ENCODE measurements at places on chromosomes 2 and 18.

DNA sequence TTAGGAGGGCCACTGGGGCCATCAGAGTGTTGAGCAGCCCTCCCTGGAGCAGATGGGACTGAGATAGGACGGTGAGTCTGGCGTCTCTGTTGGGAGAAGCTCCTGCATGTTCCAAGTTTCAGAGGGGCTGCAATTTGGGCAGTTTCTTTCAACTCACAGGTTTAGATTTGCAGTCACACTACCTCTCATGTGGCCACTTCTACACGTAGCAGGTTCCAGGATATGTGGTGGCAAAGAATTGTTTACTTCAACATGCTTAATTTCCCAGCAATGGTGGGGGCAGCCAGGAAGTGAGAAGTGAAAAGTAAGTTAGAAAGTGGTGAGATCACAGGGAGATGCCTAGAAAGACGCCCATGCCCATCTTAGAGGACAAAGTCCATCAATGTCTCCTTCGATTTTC is 9.3 kb downstream of the NCK2 start:
- DNase-seq, result no peak

- DNase-seq, result no peak
Measured at GRCh38 chr2:40409734-40410133, 42.2 kb downstream of the SLC8A1 start.

GRCh38 chr2:112949456-112949855 is 28.4 kb upstream of the IL36G start:
- DNase-seq, result no peak

DNA sequence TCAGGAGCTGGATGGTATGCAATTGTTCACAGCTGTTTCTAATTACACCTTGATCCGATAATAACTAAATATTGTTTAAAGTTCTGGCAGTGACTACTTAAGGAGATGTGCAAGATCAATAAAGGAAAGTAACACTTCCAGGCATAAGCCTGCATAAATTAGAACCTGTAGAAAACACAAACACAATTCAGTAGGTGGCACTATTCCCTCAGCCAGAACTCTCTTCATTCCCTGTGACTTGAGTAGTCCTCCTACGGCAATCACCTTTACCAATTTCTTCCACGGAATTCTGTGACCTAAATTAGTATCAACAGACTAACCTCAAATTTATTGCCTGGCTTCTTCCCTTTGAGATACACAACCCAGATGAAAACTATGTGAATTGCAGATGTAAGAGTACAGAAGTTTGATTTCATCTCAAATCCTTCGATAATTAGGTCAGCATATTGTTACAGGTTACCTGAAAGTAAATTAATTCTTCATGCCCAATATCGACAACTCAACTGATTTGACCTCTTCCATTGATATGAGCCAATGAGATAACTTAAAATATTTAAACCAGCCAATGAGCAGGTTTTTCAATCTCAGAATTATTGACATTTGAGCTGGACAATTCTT is 137.8 kb downstream of the PID1 start:
- DNase-seq, result peak; percentile 28

DNA sequence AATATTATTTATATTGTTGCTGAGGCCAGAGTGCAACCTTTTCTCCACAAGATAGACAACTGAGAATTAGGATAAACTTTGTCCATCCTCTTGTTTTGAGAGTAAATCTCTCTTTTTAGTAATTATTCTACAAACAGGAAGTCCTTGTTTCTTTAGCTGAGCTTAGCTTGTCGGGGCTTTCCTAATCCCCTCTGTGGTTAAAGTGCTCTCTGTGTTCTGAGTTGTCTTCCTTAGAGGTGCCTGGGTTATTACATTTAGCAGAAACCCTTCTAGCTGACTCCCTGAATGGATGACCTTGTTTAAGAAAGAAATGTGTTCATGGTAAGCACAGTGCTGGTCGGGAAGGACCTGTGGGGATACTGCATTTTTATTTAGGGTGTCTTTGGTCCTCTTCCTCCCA is 12.7 kb downstream of the USP39 start:
- DNase-seq, result no peak

DNA sequence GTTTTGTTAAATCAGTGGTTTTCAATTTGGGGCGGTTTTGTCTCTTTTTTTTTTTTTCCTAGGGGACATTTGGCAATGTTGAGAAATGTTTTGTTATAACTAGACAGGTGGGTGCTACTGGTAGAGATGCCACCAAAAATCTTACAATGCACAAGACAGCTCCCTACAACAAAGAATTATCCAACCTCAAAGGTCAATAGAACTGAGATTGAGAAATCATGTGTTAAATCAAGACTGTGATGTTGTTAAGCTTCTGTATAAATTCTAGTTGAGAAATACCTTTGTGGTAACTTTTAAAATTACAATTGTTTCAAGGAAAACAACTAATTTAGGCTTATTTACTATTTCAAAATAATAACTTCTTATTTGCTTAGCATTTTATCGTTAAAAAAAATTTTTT is 9.4 kb upstream of the SPOPL start:
- DNase-seq, result no peak

- DNase-seq, result peak; percentile 29
Measured at GRCh38 chr2:128746356-128746755, 427.7 kb upstream of the HS6ST1 start.

DNA sequence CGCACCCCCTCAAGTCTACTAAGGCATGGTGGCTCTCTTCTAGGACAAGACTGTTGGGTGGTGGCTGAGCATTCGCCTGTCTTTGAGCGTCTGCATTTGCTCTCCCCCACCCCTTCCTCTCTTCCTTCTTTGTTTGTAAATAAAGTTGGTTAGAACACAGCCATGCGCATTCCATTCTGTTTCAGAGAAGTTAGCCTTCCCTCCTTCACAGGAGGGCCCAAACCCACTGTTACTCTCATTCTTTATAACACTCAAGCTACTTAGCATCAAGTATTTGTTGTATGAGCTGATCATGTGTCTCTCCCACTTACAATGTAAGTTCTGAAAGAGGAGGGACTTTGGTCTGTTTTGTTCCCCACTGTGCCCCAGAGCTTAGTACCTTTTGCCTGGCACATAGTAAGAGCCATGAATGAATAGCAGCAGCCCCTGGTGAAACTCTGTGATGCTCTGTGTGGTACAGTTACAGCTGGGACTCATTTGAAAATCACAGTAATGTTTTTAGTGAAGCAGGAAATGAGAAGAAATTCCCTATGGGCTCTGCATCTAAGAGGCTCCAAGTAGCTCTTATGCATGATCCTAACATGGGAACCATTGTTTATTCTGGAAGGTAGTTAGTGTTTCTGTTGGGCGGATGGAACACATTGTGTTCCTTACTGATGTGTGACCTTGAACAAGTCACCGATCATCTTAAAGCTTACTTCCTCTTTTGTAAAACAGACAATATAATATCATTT is 7.7 kb downstream of the MGAT5 start:
- peak; percentile 60 for DNase-seq

GRCh38 chr2:1226766-1227165 is 186.5 kb upstream of the TPO start:
- no peak for DNase-seq

DNA sequence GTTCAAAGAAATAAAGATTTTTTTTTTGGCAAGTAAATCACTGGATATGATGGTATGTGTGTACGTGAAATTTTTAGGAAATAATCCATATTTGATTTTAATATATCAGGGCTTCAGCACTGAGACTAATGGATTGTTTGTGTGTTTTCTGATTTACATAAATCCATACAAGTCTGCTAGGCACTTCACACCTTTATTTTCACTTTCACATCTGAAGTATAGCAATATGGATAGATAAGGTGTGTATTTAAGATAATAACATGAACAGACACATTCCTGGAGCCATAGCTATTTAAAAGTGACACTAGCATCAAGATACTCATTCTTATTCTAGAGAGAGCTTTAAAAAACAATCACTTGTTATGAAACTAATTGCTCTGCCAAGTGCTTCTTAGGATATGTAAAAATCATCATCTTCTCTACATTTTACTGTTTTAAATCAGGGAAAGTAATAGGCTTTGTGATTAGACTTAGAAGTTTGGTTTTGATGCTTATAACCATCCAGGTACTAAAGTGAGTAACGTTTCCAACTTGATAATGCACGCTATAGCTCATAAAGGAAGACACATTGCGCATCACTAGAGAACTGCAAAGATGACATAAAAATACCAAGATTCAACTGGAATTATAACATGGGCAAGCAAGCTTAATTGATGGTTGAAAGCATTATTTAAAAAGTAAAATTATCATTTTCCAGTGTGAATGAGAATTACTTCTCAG is 208.9 kb downstream of the ZEB2 start:
- DNase-seq, result no peak

DNA sequence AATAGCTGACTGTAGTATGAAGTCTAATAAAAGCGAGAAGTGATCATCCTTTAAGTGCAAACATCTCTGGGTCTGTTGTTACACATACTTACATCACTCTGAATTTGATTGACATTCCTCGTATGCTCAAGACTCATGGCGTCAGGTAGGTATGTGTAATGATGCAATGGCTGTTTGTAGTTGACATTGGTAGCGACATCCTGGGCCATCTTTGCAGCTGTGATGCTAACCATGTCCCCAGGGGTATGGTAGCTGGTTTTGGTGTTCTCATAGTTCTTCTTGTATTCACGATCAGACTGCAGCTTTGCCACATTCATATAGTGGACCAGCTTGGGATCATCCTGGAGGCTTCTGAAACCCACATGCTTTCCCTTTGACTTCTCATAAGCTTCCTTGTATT is 62.0 kb downstream of the NEB start:
- DNase-seq, result no peak

DNA sequence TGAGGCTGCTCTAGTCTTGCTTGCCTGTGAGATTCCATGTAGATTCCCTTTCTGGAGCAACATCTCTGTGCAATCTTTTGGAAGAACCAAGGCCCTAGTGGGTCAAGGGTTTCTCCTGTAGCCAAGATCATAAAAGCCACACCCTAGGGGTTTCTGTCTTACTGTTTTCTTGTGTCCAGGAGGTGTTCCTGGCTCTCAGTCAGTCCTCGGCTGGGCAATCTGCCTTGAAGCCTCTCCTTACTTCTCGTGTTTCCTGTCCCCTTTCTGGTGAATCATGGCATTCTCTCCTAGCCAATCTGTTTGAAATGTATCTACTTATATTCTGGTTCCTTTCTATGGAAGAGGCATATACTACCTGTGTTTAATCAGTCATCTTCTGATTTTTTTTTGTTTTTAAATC is 484.8 kb upstream of the UBE2E3 start:
- DNase-seq, result no peak

- peak; percentile 89 for DNase-seq
Measured at GRCh38 chr2:176999301-176999700, 213.3 kb upstream of the HNRNPA3 start.

DNA sequence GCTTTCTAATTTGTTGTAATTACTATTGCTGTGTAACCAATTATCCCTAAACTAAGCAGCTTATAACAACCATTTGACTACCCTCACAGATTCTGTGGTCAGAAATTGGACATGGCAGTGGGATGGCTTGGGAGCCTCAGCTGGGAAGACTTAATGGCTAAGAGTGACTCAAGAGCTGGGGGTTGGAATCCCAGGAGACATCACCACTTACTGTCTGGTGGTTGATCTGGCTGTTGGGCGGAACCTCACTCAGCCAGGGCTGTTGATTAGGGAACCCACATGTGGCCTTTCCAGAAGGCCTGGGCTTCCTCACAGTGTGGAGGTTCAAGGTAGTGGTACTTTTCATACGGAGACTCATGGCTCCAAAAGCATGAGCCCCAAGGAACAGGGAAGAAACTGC is 49.8 kb downstream of the E2F6 start:
- DNase-seq, result peak; percentile 42

DNA sequence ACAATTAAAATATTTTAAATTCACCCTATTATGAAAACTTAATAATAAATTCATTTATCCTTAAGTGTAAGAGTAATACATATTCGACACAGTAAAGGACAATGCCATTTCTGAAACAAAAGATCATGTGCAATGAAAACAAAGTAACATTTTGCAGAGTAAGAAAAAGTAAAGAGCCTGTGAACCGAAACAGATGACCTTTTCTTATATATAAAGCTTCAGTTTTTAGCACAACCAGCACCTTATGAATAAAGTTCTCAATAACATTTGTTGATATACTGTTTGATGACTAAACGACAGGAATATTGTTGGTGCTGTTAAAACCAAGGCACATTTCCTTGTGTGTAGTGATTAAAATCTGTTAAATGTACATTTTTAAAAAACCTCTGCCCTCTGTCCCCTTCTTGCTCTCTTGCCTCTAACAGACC is 1.5 kb downstream of the PELI1 start:
- no peak for DNase-seq

DNA sequence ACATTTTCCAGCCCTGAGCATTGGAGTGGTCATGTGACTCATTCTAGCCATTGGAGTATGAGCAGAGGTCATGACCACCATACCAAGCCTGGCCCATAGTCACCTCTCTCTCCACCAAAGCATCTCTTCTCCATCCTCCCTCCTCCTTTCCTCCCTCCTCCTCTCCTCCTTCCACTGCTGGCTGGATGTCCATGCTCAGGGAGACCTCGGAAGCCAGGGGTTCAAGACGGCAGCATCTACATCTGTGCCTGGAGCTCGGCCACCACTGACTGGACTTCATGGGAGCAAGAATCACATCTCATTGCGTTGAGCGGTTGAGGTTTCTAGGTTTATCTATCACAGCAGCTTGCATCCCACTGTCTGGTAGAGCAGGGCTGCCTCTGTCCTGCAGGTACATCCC is 252.4 kb downstream of the NDUFA10 start:
- no peak for DNase-seq

DNA sequence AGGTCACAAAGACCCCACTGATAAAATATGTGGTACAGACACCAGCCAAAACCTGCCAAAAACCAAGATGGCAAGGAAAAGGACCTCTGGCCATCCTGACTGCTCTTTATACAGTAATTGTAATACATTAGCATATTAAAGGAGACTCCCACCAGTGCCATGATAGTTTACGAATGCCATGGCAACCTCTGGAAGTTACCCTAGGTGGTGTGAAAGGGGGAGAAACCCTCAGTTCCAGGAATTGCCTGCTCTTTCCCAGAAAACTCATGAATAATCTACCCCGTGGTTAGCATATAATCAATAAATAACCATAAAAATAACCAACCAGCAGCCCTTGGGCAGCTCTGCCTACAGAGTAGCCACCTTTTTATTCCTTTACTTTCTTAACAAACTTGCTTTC is 129.8 kb upstream of the EPB41L3 start:
- DNase-seq, result no peak

DNA sequence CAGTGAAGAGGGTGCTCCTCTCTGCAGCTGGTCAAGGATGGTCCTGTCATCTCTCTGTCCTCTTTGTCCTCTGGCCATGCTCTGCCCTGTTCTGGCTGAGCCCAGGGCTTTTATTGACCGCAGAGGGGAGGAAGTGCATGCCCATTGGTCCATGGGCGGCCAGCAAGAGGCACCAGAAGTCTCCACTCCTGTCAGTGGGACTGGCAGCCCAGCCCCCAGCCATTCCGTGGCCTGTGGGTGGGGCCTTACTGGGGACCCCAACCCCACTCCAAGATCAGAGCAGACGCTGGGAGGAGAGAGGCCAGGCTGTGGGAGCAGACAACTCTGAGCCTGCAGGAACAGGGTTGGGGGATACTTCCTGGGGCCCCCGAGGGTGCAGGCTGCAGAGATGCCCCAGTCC is 156.9 kb downstream of the CTNNA2 start:
- no peak for DNase-seq

Data from fibroblast of skin of right quadriceps (primary cell).